ENCODE measurements at places on chromosomes 3 and 15.

- no peak for DNase-seq
These were observed 60.8 kb downstream of the SNRK start for GRCh38 chr3:43346978-43347749.

DNA sequence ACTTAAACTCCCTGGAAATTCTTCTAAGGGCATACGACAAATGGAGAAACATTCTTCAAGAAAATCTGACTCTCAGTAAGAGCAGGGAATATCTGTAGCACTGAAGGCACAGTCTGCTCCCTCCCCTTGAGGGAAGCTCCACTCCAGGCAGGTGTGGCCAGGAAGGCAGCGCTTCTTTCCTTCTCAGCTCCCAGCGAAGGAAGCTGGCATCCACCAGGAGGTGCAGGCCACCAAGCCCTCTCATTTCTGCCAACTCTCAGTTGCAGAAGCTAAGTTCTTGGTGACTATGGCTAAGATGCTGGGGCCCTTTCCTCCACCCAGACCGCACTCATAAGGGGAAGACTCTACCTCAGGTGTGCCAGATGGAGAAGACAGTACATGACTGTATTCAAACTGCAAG is 37.7 kb upstream of the SLC41A3 start:
- no peak for DNase-seq

GRCh38 chr3:172023915-172024314 is 15.5 kb upstream of the FNDC3B start:
- DNase-seq: no peak

- DNase-seq: no peak
These were observed 521.6 kb downstream of the EPHA3 start for GRCh38 chr3:89628856-89629670.
